DND-41 (cell line): ENCODE measurements at places on chromosomes 2 and 18.

- DNase-seq = no peak
Observed at GRCh38 chr2:25310965-25311864, 30.5 kb downstream of the DNMT3A start.

- DNase-seq = no peak
Observed at GRCh38 chr2:177501186-177501585, 108.6 kb downstream of the AGPS start.

DNA sequence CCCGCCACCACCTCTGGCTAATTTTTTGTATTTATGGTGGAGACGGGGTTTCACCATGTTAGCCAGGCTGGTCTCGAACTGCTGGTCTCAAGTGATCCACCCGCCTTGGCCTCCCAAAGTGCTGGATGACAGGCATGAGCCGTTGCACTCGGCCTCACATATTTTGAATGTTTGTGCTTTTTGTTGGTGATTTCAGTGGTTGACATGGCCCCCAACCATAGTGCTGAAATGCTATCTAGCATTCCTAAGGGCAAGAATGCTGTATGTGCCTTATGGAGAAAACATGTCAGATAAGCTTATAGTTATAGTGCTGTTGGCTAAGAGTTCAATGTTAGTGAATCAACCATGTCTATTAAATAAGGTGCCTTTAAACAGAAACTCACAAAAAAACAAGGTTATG lies 8.9 kb downstream of the ZAP70 start:
- no peak for DNase-seq

DNA sequence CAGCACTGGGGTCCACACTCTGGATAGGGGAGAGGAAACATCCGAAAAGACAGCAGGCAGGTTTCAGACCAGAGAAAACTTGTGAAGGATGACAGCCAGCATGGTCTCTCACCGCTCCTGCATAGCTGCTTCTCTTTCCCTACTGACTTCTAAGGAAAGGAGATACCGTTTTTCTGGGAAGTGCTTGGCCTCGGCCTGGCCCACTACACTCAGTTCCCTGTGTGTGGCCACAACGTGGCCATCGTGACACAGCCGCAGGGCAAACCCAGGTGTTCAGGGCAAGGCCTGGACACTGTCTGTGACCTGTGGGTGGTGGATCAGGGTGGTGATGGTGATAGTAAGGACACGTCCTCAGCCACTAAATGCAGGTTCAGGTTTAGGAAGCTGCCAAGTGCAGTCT lies 34.2 kb upstream of the ACAA2 start:
- no peak for DNase-seq

GRCh38 chr2:216636551-216637450 lies 3.6 kb downstream of the IGFBP2 start:
- peak; percentile 62 for DNase-seq

GRCh38 chr2:198788676-198789075 lies 669.1 kb downstream of the SATB2 start:
- no peak for DNase-seq

GRCh38 chr18:57920036-57920435 lies 116.9 kb upstream of the ATP8B1 start:
- DNase-seq = no peak

- no peak for DNase-seq
Observed at GRCh38 chr2:235087832-235088495, 136.1 kb downstream of the SH3BP4 start.

DNA sequence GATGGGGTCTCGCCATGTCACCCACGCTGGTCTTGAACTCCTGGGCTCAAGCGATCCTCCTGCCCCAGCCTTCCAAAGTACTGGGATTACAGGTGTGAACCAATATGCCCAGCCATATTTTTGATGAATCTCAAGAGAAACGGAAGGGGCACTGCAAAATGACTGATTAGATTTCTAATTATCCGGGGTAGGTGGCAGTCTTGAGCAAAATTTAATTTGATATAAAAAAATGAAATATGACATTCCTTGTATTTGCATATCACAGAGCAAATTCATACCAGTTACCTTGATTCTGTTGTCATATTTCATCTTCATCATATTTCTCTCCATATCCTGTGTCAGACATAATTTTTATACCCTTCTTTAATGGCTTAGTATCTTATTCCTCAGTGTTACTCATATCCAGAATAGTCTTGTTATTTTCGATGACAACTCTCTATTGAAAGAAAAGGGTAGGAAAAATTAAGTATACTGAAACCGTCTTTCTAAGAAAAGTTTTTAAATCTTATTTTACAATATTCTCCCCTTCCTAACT lies 30.0 kb upstream of the RTN4 start:
- DNase-seq = no peak

GRCh38 chr2:122595065-122595464 lies 839.6 kb downstream of the TSN start:
- no peak for DNase-seq

- DNase-seq = no peak
Observed at GRCh38 chr2:113281910-113282746, 3.4 kb upstream of the PAX8 start.

GRCh38 chr2:115541814-115542213 lies 1099.4 kb downstream of the DPP10 start:
- DNase-seq = no peak

GRCh38 chr2:75071766-75072165 lies 113.3 kb downstream of the POLE4 start:
- DNase-seq = no peak

DNA sequence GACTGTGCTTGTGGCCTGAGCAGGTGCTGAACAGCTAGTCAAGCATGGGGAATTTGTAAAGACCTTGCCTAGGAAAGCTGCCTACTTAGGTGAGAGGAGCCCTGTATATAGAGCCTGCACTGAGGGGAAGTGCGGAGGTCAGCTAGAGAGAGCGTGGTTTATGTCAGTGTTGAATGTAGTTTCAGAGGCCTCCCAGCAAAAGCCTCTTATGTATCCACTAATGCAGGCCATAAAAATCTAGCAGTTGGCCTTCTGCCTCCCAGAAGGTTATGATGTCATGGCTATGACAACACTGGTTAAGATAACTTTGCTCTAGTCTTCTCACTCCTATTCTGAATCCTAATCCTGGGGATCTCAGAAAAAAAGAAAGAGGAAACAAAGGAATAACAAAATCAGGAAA lies 88.9 kb downstream of the ASXL3 start:
- no peak for DNase-seq

DNA sequence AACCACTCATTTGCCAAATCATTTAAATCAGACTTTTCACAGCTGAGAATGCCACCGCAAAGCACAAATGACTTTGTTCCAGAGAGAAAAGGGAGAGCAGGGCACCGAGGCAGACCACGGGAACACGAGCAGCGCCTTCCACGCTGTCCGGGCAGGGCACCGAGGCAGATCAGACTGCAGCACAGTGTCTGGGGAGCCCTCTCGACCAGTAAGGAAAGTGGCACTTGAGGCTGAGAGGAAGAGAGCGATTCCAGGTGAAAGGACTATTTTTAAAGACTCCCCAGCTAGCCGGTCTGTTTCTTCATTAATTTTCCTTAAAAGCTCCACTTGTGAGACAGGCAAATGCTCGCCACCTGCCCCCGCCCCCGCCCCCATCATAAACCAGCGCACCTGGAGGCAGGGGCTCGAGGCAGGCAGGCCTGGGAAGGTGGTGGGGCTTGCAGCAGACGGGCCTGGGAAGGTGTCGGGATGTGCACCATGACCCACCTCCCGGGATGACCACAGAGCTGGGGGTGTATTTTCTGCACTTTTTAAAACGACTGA lies 80.9 kb upstream of the CTDP1 start:
- no peak for DNase-seq

- DNase-seq = peak; percentile 36
Observed at GRCh38 chr2:79219383-79219988, 59.9 kb upstream of the REG3A start.

DNA sequence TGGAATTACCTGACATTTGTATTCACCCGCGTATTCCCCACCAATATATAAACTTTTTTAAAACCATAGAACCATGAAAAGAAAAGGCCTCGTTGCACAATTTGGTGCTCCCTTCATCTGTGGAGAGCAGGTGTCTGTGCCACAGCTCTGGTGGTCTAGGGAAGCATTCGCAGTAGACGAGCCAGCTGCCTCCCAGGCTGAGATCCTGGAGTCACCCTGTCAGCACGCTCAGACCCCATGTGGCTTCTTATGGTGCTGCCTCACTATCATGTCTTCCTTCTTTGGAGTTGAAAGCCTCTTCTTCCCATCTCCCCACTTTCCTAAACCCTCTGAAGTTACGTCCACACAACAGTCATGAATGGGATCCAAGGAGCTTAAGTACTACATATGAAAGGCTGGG lies 38.4 kb upstream of the ACKR3 start:
- DNase-seq = peak; percentile 47

DNA sequence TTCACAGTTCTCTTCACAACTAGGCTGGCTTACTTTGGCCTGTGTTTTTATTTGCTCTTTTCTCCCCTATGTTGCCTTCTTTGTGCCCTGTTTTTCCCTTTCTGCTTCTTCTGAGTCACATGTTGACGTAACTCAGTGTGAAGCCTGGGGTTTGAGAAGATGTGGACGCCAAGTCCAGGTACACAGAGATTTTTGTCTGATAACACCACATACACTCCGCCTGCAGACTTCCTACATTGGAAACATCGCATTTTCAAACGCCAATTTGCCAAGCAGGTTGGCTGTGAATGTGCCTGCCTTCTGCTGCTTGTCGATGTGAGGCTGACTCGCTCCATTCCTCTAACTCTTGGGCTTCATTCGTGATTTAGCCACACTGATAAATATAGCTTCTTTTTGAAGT lies 62.6 kb upstream of the FN1 start:
- no peak for DNase-seq

GRCh38 chr2:222283634-222284033 lies 15.2 kb downstream of the PAX3 start:
- no peak for DNase-seq

DNA sequence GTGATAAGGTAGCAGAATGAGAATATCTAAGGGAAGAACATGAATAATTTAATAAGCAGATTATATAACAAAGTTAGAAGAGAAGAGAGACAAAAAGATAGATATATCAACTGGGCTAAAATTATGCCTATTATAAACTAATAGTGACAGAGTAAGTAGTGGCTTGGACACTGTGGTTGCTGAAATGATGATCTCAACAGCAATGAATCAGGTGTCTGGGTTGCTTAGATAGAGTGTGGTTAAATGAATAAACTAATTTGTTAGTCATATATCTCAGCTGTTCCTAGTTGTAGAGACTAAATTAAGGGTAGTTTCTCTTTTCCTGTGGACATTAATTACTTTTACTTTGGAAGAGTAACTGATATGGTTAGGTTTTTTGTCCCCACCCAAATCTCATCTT lies 1485.4 kb upstream of the CELF4 start:
- no peak for DNase-seq

- DNase-seq = no peak
Observed at GRCh38 chr18:57516056-57516455, 70.4 kb downstream of the FECH start.

GRCh38 chr2:69296421-69296820 lies 90.6 kb downstream of the GFPT1 start:
- no peak for DNase-seq

DNA sequence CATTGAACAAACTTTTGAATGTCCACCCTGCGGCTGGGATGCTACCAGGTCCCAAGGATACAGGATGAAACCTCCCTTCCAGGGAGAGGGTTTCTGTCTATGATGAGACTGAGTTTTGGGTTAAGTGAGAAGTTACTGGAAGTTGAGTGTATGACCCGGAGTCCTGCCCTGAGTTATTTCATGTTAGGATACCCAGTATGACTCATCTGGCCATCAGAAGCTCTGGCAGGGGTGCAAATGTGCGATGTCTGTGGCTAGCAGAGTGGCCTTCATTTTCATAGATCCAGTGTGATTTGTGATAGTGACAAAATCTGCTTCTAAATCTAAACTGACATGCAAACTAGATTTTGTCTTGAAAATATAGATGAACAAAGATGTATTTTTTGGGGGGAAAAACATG lies 55.3 kb downstream of the KCTD1 start:
- no peak for DNase-seq

GRCh38 chr2:11393711-11394236 lies 49.3 kb upstream of the ROCK2 start:
- no peak for DNase-seq

- no peak for DNase-seq
Observed at GRCh38 chr2:127313406-127313805, 19.5 kb upstream of the ERCC3 start.

DNA sequence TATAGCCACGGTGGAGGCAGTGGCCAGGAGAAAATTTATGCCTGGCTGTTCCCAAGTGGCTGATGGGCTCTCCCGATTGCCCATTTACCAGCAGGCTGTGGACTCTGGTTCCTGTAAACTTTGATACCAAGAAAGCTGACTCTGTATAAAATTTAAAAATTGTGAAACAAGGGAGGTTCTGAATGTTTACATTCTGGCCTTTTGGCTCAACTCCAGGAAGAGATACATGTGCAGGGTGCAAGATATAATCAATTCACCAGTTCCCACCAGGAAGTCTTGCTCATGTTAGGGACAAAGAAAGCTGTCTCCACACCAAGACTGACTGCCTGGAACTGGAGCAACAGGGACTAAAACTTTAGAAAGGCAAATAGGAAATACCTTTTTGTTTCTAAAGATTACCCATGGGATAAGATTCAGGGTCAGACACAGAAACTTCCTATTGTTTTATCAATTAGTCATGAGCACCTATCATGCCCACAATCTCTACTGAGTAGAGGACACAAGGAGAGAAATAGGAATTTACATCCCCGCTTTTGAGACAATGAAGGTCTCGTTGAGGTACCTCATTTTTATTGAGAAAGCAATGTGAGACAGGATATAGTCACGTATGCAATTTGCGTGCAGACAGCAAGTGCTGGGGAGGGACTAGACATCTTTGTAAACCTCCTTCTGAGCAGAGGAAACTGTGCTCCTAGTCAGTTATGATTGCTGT lies 123.5 kb downstream of the LIPG start:
- no peak for DNase-seq

DNA sequence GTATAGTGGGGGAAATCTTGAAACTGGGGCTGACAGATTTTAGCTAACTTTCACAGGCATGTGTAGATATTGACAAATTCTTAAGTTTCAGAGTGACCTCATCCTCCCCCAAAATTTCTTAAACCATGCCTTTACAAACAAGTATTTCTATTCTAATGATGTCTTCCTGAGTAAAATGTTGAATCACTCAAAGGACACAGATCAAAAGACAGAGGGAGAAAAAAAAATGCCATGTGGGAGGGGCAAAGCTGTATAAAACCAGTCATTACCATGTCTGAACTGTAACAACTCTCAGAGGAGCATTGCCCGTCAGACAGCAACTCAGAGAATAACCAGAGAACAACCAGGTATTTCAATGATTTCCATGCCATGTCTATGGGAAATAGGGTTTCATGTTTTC lies at the start of gene SERPINB2:
TSS of gene SERPINB2 (plus strand) at position 282 of the 400 bp plus-strand sequence. CDS start 3,740 bp downstream, outside the sequence.
- DNase-seq = no peak

- no peak for DNase-seq
Observed at GRCh38 chr2:226902041-226902966, 66.5 kb downstream of the RHBDD1 start.

GRCh38 chr2:206422493-206422892 lies 20.8 kb upstream of the ADAM23 start:
- no peak for DNase-seq

DNA sequence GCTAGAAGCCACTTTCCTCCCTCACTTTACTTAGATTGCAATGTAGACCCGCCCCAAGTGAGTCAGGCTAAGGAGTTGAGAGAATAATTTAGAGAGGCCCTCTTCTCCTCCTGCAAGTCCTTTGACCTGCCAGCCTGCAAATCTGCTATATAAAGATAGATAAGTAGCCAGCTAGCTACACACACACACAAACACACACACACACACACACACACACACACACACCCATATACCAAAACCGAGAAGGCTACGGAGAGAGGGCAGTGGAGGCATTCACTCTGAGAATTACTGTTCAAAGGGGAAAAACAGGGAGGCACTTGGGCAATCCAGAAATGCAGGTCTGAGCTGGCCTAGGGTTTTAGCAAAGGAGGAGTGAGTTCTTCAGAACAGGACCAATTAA lies 23.0 kb upstream of the SMAD7 start:
- no peak for DNase-seq
